ENCODE measurements at places on chromosomes 13 and 19.

- no peak for DNase-seq
Observed at GRCh38 chr13:40442231-40442630, 224.2 kb downstream of the FOXO1 start.

DNA sequence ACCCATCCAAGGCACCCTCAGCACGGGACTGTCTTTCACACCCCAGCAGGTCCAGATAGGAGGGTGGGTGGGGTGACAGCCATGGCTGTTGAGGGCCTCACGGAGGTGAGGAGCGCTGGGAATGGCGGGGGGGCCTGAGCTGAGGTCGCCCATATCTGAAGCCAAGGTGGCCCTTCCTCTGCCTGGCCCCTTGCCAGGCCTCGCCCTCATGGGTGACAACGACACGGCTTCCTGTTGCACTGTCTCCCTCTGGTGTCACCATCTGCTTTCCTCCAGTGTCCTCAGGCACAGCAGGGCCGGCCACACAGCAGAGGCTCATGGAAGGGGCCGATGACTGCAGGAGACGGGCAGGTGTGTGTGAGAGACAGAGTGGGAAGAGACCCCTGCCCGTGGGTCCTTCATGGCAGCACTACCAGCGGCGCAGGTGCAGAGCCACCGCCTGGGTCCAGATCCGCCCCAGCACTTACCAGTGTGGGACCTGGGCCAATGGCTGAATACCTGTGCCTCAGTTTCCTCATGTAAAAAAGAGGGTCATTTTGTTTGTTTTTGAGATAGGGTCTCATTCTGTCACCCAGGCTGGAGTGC is 8.1 kb upstream of the NKPD1 start:
- DNase-seq, result no peak

DNA sequence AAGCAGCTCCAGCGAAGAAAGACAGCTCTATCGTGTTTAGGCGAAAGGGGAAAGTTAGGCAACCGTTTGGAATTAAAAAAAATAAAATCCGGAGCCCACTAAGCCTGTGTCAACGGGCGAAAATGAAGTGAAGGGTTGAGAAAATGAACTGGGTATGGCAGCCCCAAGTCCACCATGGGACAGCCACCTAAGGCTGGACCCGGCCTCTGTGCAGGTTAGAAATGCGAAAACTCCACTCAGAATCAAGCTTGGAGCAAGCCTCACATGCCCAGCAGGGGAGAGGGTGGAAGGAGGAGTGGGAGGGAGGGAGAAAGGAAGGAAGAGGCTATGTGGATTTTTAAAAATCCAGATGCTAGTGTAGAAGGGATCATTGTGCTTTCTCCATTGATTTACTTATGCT is 101.2 kb downstream of the IRS2 start:
- no peak for DNase-seq

- no peak for DNase-seq
Observed at GRCh38 chr13:110150384-110151101, 156.4 kb downstream of the COL4A1 start.

DNA sequence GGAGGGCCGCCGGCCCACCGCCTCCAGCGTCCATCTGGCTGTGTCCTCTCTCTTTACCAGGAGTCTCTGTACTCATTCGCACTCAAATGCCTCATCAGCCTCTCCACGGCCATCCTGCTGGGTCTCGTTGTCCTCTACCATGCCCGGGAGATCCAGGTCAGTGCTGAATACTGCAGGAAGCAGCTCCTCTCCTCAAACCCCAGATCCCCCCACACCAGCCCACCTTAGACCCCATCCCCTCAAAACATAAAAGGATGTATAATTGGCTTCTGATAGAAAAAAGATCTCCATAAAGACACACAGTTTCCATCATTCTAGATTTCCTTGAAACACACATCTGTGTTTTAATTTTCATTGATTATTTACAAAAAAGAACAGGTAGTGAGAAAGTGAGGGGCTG is 8.1 kb downstream of the KCNN1 start:
- DNase-seq, result no peak

DNA sequence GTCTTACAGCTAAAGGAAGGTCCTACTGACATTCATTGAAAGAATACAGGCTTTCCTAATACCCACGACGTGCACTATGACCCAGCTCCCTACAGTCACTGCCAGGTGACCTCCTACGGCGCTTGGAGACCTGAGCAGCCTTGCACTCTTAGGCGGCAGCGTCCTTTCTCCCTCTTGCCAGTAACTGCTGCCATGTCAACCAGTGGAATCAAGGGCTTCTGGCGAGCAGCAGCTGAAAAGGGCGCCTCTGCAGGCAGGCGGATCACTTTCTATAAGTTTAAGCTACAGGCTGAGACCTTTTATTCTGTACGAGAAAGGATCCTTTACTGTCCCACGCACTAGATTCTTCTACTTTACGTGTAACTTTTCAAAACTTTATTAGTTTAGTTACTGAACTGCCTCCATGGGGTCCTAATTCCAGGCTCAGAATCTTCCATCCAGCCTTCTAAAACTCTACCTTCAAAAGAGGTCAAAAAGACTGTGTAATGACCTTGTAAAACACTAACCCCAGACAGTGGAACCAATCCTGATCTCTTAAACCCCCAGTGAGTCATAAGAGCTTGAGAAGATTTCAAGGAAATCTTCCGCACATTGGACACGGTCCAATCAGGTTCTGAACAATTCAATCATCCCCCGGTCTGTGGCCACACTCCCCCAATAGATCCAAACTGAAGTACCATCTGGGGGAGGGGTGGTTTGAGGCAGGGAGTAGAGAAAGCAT is 1.9 kb downstream of the KCTD12 start:
- DNase-seq, result no peak

- DNase-seq, result peak; percentile 90
Observed at GRCh38 chr19:46614114-46614722, 10.7 kb downstream of the PTGIR start.

GRCh38 chr19:6713773-6714692 is 6.4 kb downstream of the C3 start:
- no peak for DNase-seq

GRCh38 chr19:20051841-20052768 is 12.8 kb upstream of the ZNF682 start:
- DNase-seq, result peak; percentile 76

DNA sequence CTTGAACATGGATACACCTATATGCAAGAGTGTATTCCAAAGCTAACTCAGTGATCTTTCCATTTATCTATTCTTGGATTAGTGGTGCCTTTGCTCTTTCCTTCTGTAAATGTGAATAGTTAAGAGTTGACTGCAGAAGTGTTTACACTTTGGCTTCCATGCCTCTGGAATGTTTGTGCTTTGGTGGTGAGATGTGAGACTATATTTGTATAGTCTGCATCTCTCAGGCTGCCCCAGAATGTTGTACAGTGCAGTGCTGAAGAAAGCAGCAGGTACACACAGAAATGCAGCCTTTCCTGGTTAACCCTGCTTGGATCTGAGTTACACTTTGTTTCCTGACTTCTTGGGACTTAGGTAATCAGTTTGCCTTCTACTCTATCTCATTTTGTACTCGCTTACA is 90.2 kb downstream of the DNAJC15 start:
- no peak for DNase-seq

DNA sequence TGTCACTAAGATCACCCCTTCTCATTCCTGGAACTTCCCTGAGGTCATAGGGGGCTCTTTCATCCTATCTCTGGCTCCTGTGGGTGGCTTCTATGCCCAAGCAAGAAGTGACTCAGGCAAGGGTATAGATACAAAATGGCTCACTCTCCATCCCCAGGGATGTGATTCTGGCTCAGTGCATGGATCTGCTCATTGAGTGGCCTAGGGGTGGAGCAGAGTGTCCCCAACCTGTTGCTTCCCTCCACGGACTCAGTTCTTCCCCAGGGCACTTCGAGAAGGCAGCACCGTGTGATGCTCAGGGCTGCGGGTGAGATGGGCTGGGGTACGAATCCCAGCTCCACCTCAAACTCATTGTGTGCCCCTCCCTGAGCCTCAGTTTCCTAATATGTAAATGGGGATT is 136.4 kb downstream of the PTPRS start:
- DNase-seq, result no peak

GRCh38 chr13:84661718-84662117 is 779.4 kb upstream of the SLITRK1 start:
- DNase-seq, result no peak

GRCh38 chr19:45834970-45835369 is 19.9 kb upstream of the RSPH6A start:
- no peak for DNase-seq

DNA sequence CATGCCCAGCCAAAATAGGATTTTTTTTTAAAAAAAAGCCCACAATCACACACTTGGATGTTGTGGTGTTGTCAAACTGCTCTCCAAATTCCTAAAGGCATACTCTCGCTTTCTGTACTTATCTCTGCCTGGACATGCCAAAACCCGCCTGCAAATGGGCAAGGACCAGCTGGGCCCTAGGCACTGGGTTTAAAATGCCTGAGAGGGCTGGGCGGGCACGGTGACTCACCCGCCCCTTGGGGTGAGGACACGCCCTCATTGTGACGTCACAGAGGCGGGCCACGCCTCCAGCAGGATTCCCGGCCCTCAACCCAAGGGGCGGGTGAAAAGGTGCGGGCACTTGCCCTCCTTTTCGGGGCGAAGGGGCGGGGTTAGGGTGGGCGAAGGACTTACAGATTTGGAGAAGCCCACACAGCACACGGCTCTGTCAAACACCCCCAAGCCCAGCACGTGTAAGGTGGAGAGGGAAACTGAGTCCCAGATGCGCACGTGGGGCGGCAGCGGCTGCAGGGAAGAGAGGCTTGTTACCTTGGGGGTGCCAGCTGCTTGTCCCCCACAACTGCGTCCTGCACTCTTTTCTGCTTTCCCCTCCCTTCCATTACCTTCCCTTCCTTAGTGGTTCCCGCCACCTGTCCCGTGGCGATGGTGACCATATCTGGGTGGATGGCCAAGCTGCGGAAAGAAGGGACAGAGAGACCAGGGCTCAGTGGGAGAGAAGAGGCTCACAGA is 6.6 kb downstream of the EML2 start:
- DNase-seq, result peak; percentile 66

- DNase-seq, result no peak
Observed at GRCh38 chr19:19167612-19168011, 2.5 kb downstream of the MEF2B start.
